ENCODE measurements at places on chromosomes 7 and 10. TPM values are rescaled to one million over a fixed set of nuclear protein-coding genes. Genes with fewer than 3 reads are reported as not detected.

DNA sequence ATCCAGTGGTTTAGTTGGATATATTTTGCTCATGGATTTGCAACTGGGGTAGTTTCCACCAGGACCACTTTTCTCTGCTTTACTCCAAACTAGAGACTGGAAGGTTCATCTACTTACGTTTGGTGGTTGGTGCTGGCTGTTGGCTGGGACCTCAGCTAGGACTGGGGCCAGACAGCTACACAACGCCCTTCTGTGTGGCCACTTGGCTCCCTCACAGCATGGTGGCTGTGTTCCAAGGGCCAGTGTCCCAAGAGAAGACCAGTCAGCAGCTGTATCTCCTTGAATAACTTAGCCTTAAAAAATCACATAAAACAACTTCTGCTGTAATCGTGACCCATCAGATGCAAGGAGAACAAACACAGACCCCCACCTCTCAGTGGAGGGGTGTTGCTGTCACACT is 4.2 kb upstream of the KCNH2 start:
- DNase-seq: no peak

DNA sequence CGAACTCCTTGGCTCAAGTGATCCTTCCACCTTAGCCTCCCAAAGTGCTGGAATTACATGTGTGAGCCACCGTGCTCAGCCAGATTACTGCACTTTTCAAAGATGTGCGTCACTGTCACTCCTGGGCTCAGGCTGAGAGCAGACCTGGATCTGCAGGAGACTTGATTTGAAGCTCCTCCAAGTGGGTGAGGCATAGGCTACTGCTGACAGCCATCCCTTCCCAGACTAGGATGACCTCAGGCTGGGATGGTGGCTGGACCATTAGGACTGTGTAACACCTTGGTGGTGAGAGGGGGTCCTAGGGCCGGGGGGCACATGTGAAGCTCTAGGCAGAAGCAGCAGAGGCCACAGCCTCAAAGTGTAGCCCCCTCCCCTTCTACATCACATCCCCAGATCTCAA is 8.2 kb upstream of the SRRM3 start:
- DNase-seq: no peak

- DNase-seq: peak; percentile 68
Measured at GRCh38 chr10:86727470-86727869, 28.9 kb upstream of the BMPR1A start.

ATOH7 gene
- polyA plus RNA-seq: 1.6 TPM

DNA sequence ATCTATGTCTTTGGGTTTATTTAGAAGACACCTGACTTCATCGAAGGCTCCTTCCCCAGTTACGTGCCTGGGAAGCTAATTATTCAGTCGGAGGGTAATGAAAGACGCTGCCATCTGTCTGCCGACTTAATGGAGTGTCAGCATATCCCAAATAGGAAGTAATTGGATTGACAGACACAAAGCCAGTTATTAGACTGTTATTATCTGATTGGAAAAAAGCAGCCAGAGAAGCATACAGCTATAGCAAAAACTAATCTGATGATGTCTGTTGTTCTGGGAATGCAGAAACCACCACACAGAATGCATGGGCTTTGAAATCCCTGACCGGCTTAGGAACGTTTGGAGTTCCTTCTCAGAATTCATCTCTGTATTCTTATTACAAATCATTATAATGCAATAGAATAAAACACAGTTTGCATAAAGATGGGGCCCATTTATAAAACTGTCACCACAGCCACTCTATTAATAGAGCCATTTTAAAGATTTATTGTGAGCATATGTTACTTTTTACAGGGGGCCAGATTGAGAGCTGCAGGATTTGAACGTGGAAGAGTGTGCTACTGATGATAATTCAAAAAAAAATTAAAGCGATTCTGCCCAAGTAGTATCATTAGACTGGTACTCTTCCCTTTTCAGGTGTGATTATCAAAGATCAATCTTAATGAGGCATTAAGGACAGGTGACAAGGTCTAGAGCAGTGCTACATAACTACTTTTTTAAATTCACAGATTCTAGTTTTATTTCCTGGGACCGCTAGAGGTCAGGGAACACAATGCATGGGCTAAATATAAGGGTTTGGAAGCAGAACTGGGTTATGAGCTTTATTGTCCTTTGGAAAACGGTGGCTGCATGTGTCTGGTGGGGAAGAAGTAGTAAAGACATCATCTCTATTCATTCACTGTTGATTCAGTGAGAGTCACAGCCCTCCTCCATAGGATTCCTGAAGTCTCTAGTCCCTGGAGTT is 330.1 kb upstream of the LRGUK start:
- no peak for DNase-seq

GRCh38 chr7:129780974-129781927 is 169.7 kb downstream of the NRF1 start:
- DNase-seq: no peak

- DNase-seq: no peak
Measured at GRCh38 chr7:12921751-12922345, 234.4 kb downstream of the ARL4A start.

TEX36 gene
- polyA plus RNA-seq: not detected

Data from left renal pelvis (tissue), 4 donors.